ENCODE measurements at places on chromosomes 16 and 17.

GRCh38 chr16:85258166-85258565, 145.9 kb upstream of the CIBAR2 start:
- no peak for DNase-seq

GRCh38 chr16:87056083-87056482, 261.1 kb downstream of the C16orf95 start:
- DNase-seq = no peak

- no peak for DNase-seq
These were observed 272.7 kb downstream of the SOX9 start for GRCh38 chr17:72393553-72393952.

DNA sequence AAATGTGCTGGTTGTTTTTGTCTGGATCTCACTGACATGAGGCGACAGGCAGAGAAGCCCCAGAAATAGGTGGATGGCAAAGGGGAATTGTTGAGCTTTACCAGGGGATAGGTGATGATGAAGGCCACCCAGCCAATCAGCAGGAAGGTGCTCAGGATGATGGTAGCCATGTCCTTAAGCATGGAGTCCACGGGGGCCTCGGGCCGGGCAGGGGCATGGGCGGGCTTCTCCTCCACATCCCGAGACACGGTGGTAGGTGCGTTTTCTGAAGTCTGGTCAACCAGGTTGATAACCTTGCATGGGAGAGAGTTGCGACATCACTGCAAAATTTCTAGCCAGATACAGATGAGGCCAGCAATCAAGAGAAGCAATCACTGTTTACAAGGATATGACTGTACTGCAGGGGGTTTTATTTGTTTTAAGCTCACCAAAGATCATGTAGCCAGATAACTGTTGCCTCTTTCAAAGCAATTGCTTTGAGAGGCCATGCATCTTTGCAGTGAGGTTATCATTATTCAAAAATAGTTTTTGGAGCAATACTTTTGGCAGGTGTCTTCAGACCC, 37.3 kb upstream of the ICAM2 start:
- DNase-seq = no peak

- DNase-seq = no peak
These were observed 58.4 kb downstream of the PHKB start for GRCh38 chr16:47519546-47519945.

- DNase-seq = no peak
These were observed 3.4 kb upstream of the THUMPD1 start for GRCh38 chr16:20744922-20745440.

- DNase-seq = no peak
These were observed 18.3 kb downstream of the CPNE7 start for GRCh38 chr16:89593841-89594240.

DNA sequence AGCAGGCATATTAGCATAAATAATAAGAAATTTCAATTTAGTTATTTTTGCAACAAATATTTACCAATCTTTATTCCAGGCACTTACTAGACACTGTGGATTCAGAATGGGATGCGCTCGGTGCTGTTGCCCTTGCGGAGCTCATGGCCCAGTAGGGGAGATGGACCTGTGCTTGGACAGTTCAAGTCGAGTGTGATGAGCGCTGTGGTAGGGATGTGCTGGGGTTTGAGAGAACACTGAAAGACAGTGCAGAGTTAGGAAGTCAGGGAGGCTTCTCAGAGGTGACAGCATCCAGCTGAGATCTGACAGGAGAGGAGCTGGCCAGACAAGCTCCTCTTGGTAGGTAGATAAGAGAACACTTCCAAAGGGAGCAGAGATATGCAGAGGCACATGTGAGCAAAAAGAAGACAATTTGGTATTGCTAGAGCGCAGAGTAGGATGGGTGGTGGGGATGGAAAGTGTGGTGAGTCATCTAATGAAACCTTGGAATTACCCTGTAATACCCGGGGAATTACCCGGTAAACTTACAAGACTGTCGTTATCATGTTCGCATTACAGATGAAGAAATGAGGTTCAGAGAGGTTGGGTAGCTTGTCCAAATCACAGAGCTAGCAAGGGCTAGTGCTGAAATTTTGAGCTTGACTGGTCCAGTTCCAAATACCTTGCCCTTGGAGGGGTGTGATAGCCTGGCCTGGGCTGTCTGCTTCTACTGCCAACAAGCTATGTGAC, 298.1 kb upstream of the N4BP1 start:
- DNase-seq = no peak

- no peak for DNase-seq
These were observed 20.1 kb upstream of the DLX3 start for GRCh38 chr17:50015146-50015545.

DNA sequence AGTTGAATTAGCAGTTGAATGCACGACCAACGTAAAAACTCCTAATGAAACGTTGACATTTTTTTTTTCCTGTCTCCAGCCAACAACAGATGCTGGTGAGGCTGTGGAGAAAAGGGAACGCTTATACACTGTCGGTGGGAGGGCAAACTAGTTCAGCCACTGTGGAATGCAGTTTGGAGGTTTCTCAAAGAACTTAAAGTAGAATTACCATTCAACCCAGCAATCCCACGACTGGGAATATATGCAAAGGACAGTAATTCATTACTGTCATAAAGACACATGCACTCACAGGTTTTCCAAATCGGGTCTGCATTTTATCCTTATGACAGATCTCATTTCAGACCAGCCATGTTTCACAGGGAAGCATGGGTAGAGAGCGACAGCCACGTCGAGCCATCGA, 3.5 kb upstream of the WFDC1 start:
- no peak for DNase-seq

Measured in muscle of arm (tissue), 14 donors.